ENCODE measurements at places on chromosomes 3 and 15.

- DNase-seq, result no peak
Observed at GRCh38 chr3:18410205-18410604, 14.9 kb downstream of the SATB1 start.

GRCh38 chr15:80636675-80637074 is 58.4 kb upstream of the ABHD17C start:
- no peak for DNase-seq

- no peak for DNase-seq
Observed at GRCh38 chr15:75446151-75446550, 5.3 kb downstream of the SIN3A start.

GRCh38 chr15:37098468-37099318 is 1.7 kb downstream of the MEIS2 start:
- DNase-seq, result peak; percentile 36

DNA sequence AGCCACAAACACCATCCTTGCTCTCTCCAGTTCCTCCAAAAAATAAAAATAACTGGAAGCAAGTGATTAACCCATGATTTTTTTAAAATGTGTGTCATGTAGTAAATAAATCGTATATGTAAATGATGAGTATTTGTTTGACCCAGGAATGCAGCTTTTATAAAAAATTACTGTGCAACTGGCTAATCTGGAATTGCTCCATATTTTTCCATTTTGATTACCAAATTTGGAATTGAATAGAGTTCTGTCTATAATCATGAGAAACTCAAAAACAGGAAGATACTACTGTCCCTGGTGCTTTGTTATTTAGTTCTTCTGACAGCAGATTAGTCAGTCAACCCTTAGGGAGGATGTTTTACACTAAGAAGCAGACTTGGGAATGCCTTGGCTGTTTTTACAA is 116.2 kb downstream of the CCNL1 start:
- no peak for DNase-seq
